ENCODE measurements at places on chromosomes 1 and 21. TPM values are rescaled to one million over a fixed set of nuclear protein-coding genes. Genes with fewer than 3 reads are reported as not detected.

Gene LGR6
- total RNA-seq, result not detected

Gene SELENBP1
- total RNA-seq, result 12.1 TPM

Gene FAM151A
- total RNA-seq, result not detected

Gene MARK1
- total RNA-seq, result 2.8 TPM

Gene HMGCS2
- not detected for total RNA-seq

Gene PAPPA2
- 0.80 TPM for total RNA-seq

Gene KIF14
- total RNA-seq, result 30.3 TPM

Gene PTAFR
- total RNA-seq, result 0.14 TPM

Gene MYBPH
- total RNA-seq, result not detected

Gene SDC3
- total RNA-seq, result 16.6 TPM

Gene SAMD13
- total RNA-seq, result 2.8 TPM

Gene OR2T33
- total RNA-seq, result not detected

Gene FCRL1
- total RNA-seq, result not detected

Gene EPHA8
- not detected for total RNA-seq

Gene ITLN1
- total RNA-seq, result not detected

Gene WDR26
- 98.6 TPM for total RNA-seq

Gene NCAM2
- total RNA-seq, result 0.13 TPM

Gene DLGAP3
- total RNA-seq, result 0.07 TPM

Gene LMOD1
- not detected for total RNA-seq

Gene PAFAH2
- total RNA-seq, result 5.7 TPM

Gene RGS2
- 10.1 TPM for total RNA-seq

Gene SPRR2A
- not detected for total RNA-seq

Gene PRAMEF20
- not detected for total RNA-seq

Gene TFF3
- not detected for total RNA-seq

Gene IGSF3
- 0.27 TPM for total RNA-seq

Gene CHI3L2
- not detected for total RNA-seq

Gene C1QC
- total RNA-seq, result not detected

Gene SLC30A7
- total RNA-seq, result 79.0 TPM

Gene PLA2G2C
- total RNA-seq, result not detected

Gene FCGR1A
- not detected for total RNA-seq

Gene AMY1B
- total RNA-seq, result not detected

Gene C1orf94
- total RNA-seq, result not detected

Gene FCRL5
- not detected for total RNA-seq

Gene LENEP
- total RNA-seq, result 0.40 TPM

Gene RGL1
- total RNA-seq, result 48.9 TPM

Gene IQCC
- total RNA-seq, result 1.9 TPM

Gene RGSL1
- total RNA-seq, result not detected

Gene AMPD1
- total RNA-seq, result not detected

Gene HUNK
- total RNA-seq, result under 0.01 TPM

Gene TP73
- total RNA-seq, result 0.13 TPM

Gene PBX1
- total RNA-seq, result 7.0 TPM

Gene ACTL8
- total RNA-seq, result not detected

Gene HES5
- total RNA-seq, result not detected
